Neural progenitor cell (in vitro differentiated cells): ENCODE measurements at places on chromosomes 5 and 9.
A peak's percentile ranks its signal among the peaks of the same experiment; 100 is the strongest.

GRCh38 chr5:151703227-151703626 is 16.5 kb upstream of the SPARC start:
- DNase-seq = no peak

DNA sequence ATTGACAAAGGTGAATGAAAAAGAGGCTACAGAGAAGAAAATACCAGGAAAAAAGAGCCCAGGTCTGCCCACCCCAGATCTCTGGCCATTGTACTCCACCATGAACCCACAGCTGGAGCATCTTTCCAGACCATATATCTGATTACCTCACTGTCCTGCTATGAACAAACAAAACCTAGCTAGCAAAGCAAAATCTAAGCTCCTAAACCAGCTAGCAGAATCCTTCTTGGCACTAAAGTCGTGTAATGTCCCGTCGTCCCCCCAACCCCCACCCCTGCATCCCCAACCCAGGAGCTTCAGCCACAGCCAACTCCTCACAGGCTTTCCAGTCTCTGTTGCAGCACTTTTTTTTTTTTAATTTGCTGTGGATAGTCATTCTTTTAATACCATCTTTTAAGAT is 2.5 kb downstream of the C1QTNF3 start:
- DNase-seq = no peak

DNA sequence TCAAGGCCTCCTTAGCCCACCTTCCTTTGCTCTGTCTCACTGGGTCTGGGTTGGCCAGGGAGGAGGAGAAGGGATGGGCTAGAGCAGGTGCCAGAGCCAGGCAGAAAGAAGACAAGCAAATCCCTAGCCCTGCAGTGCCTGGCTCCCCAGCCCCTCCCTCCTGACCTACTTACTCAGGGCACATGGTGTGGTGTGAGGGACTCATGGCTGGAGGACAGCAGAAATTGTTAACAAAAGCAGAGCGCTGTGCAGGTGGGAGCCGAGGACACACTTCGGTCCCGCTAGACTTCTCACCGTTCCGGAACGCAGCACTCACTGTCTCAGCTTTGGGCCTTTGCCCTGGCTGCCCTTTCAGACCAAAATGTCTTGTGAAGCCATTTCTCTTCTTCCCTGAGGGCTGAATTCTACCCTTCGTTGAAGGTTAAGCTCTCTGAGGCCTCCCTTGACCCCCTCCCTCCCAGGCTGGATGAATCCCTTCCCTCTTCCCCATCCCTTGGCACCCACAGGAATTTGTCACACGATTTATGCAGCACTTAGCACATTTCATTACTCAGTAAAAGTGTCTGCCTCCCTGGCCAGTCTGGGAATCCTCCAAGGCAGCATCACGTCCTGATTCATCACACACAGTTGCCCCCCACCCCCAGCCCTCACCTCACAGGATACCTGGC is 263.9 kb upstream of the TRPC7 start:
- peak; percentile 16 for DNase-seq

DNA sequence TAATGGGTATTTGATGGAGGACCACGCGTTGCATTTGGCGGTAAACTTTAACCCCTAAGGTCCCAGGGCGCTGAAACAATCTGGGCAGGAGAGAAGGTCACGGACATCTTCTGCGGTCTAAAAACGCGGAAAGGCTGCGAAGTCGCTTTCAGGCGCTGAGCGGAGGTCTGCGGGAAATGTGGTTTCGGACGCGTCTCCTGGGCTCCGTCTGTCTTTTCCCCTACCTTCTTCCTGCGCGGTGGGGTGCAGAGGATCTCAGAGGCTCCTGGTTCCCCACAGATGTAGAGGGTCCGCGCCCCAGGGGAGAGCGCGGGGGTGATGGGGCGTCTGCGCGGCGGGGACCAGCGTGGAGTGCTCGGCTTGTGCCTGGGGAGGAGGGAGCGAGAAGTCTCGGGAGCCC is 58.4 kb downstream of the ZNF510 start:
- DNase-seq = no peak

DNA sequence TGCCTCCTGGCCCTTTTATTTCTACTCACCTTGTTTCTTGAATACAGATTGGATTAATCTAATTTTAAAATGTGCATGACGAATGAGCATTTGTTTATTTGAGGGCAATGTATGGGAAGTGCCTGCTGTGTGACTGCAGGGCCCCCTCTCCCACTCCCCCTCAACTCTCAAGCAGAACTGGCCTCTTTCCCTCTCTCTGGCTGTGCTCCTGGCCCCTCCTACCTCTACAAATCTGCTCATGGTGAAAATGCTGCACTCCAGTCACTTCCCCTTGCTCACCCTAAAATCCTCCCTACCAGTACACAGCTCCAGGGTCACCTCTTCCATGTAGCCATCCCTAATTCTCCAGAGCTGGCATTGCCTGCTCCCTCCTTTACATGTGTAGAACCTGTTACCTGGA is 17.2 kb upstream of the NDST1 start:
- no peak for DNase-seq

DNA sequence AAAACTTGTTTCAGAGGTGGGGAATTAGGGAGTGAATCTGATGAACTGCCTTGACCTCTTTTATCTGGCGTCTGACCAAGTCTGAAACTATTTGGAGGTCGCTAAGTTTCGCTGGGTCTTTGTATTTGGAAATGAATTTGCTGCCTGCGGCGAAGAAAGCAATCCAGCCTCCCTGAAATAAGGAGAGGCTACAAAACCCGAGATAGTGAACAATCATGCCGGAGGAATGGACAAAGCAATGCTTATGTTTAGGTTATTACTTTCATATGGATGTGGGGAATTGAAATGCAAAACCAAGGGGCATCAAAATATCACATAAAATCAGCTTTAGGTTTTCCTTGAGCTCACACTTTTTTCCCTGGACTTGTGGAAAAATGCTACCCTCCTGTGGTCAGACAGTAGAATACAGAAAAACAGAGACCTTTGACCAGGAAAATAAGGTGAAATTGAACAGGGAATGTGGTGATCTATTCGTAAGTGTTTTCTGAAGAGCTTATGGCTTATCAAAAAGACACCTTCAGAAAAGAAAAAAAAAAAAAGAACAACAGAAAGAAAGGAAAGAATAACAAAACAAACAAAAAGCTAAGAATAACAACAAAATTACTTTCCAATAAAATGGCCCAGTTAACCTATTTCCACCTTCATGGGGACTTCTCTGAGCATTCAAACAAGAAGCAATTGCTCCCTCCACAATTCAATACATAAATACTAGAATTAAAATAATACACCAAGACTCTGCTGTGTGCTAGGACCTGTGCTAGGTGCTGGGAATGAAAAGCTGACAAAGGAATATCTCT is 68.6 kb upstream of the DPYSL3 start:
- peak; percentile 68 for DNase-seq

GRCh38 chr5:140588311-140589070 is 23.9 kb downstream of the SLC35A4 start:
- DNase-seq = no peak

DNA sequence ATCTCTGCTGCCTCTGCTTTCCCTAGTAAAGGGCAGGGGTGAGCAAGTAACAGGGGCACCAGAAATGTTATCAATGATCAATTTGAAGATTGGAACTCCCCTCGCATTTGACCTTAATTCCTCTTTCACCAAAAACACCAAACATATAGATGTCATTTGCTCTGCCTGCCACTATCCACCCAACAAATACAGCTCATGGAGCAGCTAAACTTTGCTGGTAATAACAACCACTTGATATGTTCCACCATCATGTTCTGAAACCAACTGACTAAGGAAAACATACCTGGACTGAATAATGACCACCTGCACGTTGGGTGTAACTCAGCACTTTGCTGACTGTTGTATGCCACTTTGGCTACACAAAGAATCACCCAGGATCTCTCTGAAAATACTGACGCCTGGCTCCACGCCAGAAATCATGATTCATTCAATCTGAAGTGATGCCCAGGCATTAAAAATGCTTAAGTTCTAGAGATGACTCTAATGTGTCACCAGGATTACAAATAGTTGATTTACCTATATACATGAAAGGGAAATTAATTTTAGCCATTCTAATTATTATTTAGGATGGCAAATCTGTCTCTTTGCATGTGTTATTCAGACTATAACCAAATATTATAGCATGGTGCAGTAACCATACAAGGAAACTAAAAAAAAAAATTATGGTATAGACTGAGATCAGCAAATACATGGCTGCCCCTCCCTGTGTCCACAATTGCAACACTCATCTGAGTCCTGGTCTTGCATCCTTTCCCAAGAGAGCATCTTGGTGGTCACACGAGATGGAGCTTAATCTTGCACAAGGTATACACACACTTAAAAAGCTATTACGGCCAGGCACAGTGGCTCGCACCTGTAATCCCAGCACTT is 43.1 kb upstream of the TTC39B start:
- no peak for DNase-seq

DNA sequence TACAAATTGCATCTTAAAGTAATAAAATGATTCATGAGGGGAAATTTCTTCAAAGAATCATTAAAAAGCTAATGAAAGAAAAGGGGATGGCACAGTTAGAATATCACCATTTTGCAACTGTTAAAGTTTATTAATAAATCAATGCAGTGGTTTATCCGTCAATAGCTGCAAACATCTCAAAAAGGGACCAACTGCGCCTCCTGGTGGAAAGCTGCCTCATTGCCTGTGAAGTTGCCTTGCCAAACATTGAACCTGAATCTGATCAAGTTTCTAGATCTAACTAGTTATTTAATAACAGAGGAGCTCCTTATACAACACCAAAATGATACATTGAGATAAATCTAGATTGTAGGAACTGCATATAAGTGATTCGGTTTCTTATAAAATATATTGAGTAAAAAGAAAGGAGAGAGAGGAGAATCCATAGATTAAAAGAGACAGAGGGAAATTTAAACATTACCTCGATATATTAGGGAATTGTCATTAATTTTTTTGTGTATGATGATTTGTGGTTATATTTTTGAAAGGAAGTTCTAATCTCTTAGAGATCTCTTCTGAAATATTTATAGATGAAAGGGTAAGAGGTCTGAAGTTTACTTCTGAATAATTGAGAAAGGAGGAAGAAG is 6.9 kb upstream of the NDUFB6 start:
- DNase-seq = peak; percentile 51

DNA sequence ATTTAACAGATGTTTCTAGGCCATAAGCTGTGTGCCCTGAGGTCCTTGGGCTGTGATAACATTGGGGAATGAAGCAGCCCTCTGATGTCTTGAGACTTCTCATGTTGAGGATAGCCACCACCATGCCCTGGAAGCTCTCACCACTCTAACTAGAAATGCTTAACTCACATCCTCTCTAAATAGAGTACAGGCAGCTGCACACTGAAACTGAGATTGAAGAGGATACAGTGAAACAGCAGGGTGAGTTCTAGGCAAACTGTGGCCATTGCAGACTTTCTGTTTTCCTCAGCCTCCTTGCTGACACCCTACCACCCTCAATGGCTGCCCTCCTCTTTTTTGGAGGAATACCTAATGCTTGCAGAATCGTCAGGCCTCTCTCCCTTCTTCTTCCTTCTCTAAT is 22.4 kb downstream of the UTP15 start:
- no peak for DNase-seq

- no peak for DNase-seq
Measured at GRCh38 chr9:73753171-73753570, 601.5 kb downstream of the ANXA1 start.
